Activated CD8-positive, alpha-beta memory T cell treated with anti-CD3 and anti-CD28 coated beads for 1 hour (primary cell): ENCODE measurements at places on chromosomes 16 and 17.

DNA sequence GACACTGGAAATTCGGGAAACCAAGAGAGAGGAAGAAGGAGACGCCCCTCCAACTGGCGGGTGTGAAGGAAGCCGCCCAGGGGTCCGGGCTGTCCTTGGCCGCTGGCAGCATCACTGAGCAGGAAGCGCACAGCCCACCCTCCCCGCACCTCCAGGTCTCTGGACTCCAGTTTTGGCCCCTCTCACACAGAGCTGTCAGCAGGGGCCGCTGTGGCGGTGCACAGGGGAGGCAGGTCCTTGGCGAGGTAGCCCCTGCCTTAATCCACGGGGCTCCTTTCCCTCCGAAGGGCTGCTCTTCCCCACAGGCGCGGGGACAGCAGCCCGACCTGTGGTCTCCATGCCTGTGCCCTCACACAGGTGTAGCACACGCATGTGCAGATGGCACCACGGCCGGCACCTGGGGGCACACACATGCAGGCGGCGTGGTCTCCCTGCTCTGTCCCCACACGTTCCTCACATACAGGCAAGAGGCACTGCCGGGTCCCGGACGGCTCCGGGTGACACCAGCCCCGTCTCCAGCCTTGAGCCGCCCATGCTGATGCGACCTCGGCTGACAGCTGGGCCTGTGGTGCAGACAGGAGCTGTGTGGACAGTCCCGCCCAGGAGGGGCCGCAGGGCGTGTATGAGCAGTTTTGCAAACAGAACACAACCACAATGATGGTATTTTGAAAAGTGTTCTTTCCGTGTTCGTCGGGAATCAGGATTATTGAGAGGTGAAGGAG lies 26.6 kb upstream of the CHMP6 start:
- no peak for DNase-seq

DNA sequence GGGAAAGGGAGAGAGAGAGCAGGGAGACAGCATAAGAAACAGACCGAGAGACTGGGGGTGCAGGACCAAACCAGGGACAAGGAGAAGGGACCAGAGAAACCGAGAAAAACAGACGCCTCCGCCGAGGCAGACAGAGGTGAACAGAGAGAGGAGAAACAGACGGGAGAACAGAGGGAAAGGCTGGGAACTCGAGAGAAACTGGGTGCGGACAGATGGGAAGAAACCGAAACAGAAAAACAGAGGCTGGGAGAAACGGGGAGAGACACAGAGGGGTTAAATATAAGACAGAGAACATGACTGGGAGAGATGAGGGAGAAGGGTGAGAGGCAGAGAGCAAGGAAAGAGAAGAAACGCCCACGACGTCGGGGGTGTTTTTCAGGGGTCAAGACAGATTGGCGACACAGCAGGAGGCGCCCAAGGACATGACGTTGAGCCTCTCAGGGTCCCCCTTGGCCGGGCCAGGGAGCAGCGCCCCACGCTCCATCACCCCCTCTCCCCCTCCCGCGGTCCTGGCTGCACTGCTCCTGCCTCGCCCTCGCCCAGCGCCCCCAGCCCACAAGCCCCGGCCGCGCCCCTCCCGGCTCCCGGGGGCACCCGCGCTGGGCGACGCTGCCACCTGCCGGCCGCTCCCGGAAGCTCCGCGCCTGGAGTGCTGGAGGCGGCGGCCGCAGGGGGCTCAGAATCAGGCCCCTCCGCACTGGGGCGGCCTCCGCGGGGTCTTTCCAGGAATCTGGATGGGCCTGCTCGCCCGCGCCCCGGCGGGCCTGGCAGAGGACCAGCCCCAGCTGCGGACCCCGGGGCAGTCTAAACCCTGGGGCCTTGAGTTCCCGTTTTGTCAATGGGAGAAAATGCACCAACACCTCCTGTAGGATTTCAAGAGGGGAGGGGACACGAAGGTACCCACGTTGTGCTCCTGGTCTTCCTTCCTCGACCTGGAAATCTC lies 1.3 kb upstream of the TMEM92 start:
- DNase-seq: peak; percentile 9

- no peak for DNase-seq
Measured at GRCh38 chr17:53543472-53543871, 279.3 kb upstream of the KIF2B start.

GRCh38 chr16:74277974-74278373 lies 18.6 kb upstream of the PSMD7 start:
- no peak for DNase-seq
